B cell (primary cell): ENCODE measurements at places on chromosomes 7 and 10.

GRCh38 chr10:17665747-17666146, 21.8 kb downstream of the STAM start:
- DNase-seq: no peak

DNA sequence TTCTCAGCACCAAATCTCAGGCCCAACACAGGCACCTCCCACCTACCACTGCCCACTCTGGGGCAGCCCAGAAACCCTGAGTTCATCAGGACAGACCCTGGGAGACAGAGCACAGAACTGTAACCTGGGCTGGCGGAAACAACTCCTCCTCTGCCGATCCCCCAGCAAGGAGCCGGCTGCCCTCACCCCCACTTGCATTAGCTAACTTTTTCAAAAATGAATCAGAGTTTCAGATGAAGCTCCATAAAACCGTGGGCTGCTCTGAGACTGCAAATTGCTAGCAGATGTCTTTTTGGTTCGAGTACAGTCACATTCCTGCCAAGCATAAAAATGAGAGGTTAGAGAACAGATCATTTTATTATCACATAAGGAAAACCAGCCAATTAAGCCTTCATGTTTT, 93.4 kb upstream of the PARD3 start:
- DNase-seq: no peak

DNA sequence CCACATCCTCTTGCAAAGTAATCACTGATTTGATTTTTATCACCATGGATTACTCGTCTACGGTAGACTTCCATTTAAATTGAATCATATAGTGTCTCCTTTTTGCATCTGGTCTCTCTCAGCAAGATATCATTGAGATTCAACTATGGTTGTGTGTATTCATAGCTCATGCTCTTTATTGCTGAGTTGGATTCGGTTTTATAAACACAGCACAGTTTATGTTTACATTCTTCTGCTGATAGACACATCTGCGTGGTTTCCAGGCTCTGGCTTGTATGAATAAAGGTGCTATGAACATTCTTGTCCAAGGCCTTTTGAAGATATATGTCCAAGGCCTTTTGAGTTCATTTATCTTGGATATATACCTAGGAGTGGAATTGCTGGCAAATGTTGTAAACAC, 356.5 kb upstream of the CELF2 start:
- no peak for DNase-seq

DNA sequence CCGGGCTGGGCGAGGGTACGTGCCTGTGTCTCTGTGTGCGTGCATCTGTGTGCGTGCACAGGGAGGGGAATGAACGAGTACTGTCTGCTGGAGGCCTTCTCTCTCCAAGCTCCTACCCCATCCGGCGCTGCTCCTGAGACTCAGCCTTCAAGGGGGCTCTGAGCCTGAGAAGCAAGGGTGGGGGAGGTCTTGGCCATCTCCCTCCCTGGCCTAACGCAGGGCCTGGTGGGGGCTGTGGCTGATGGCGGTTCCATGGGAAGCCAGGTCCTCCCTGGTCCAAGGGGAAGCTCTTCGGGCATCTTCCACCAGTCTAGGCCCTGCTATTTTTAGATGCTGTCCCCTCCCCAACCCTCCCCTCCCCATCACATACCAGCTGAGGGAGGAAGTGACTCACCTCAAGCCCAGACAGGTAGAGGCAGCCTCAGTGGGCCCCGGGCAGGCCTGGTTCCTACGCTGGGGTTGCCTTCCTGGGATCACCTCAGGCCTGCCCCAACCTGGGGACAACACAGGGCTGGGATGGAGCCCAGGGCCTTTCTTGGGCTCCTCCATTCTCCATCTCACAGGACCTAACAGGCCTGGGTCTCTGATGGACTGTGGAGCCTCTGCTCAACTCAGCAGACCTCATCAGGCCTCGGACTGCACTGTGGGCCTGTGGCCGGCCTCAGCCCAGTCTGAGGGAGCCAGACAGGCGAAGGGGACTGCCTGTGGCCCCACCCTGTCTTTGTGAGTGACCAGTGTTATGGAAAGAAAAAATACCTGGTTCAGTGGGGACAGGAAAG, 32.2 kb downstream of the DNAJB12 start:
- peak; percentile 30 for DNase-seq

GRCh38 chr10:56012101-56012500, 349.0 kb downstream of the ZWINT start:
- no peak for DNase-seq
